D341Med (cell line): ENCODE measurements at places on chromosomes 1 and 21.

DNA sequence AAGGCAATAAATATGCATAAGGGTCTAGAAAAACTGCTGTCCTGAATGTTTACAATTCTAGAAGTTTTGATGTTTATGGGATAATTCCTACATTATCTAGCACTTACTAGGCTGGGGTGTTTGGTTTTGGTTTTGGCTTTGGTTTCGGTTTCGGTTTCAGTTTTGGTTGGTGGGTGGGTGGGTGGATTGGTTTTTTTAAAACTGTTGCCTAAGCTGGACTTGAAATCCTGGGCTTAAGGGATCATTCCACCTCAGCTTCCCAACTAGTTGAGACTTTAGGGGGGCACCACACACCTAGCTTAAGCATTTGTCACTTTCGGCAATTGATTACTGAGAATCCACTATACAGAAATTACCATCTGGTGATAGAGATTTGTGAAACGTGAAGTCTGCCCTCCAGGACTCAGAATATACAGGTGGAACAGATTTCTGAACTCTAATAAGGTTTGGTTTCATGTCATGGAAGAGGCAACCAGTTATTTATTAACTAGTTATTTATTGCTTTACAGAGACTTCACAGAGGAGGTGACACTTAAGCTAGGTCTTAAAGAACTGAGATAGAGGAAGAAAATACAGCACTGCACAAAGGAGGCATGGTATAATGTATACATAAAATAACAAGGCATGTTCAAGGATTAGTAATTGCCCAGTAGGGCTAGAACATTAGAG lies 69.6 kb downstream of the PIK3R3 start:
- DNase-seq = no peak

- DNase-seq = no peak
Measured at GRCh38 chr1:111202707-111203623, 2.5 kb upstream of the DENND2D start.

DNA sequence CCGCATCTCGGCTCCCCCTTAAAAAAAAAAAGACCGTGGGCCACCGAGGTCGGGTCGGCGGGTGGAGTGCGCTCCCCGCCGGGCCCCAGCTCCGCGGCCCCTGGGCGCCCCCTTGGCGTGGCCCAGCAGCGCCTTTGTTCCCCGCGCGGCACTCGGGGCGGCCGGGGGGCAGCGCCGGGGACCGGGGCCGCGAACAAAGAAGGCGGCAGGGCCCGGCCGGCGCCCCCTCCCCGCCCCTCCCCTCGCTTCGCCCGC lies 571 bp downstream of the MARCKSL1 start:
- peak; percentile 62 for DNase-seq

GRCh38 chr21:45254460-45254930 lies 33.2 kb downstream of the POFUT2 start:
- no peak for DNase-seq

- DNase-seq = no peak
Measured at GRCh38 chr1:158559696-158560095, 5.5 kb upstream of the OR6Y1 start.

DNA sequence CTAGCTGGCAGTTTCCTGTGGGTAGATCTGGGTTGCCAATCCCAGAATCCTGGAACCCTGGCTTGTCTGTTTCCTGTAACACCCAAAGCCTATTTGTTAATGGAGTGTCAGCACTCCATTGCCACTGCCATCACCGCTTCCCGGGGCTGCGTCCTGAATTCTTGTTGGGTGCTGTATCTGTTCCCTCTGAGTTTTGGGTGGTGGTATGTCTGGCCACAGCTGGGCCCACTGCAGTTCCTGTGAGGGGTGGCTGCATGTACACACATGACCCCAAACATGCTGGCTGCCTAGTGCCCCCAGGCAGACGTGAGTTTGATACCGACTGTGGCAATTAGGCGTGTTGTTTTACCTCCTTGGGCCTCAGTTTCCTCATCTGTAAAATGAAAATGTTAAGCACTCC lies 29.3 kb downstream of the NAV1 start:
- no peak for DNase-seq

DNA sequence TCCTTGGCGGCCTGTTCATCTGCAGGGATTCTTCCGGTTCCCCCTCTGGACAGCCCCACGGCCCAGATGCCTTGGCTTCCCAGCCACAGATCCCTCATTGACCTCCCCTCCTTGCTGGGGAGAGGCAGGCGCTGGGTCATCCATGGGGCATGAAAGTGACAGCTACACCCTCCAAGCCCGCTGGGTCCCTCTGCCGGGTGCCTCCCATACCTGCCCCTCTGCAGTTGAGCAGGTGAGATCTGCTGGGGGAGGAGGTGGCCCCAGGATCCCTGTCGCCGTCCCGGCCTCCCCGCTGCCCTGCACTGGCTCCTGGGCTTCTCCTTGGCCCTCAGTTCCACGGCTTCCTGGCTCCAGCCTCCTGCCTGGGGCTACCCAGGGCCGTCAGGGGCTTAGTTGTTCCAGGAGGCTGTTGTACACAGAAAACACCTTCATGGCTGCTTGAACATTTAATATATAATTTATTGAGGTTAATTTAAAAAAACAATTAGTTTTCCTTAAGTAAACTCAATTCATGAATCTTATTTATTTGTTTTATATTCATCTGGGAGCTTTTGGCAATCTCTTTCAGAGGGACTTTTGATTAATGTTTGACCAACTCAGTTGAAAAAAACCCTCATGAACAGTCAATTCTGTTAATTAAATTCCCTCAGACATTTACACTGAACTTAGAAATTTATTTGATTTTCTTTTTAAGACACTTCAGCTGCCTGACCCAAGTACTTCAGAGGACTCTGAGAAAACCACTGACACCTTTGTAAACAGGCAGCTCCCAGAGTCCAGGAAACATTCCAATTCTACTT lies 67.6 kb upstream of the ABCG1 start:
- no peak for DNase-seq

DNA sequence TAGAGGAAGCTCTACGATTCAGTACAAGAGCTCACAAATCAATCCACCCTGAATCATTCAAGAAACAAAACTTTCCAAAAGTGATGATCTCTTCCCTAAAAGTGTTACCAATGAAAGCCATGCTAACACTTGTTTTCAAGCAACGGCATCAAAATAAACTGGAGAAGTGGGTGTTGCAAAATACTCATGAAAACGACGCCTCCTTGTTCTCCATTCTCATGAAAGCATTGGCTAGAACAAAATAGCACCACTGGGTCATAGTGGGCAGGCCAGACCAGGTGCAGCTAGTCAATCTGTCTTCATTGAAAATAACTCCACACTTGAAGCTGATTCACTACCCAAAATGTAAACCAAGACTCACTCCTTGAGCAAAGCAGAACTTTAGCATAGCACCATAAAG lies 4.3 kb downstream of the TIAM1 start:
- no peak for DNase-seq

DNA sequence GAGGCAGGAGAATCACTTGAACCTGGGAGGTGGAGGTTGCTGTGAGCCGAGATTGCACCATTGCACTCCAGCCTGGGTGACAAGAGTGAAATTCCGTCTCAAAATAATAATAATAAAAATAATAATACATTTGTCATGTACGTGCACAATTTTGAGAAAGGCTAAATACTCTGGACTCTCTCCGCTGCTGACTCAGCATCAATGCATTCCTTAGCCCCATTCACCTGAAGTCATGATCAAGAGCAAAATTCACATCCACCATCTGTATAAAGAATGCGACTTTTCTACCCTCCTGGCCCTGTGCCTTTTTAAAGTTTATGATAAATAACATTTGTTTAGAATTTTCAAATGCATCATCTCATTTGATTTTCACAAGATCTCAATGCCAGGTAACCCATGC lies 35.5 kb upstream of the MAP1LC3C start:
- DNase-seq = no peak

GRCh38 chr1:30081379-30082102 lies 641.8 kb downstream of the MATN1 start:
- no peak for DNase-seq

GRCh38 chr1:91121366-91121765 lies 99.5 kb upstream of the ZNF644 start:
- no peak for DNase-seq

DNA sequence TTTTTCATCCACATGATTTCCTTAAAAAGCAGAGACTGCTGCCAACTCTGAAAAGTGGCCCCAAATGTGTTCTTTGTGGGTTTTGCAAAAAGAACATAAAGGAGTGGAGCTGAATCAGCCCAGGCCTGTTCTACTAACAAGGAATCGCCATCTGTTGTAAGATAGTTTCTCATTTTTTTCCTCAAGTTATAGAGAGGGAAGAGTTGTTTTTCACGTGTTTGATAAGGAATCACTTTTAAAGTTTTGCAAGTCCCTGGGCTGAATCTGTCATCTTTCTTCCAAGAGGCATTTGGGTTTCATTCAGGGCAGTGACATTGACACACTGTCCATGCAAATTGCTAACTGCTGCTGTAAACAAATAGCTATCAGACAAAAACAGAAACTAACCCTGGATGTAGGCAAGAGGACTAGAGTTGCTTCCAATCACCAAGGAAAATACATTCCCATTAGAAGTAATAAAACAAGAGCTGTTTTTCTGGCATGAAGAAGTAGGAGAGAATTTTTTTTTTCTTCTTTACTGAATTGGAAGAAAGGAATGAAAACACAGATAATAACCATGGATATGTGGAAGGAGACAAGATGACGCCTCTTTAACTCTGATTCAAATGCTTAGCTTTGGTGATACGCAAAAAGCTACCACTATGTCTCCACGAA lies 58.8 kb upstream of the TBX15 start:
- DNase-seq = no peak

DNA sequence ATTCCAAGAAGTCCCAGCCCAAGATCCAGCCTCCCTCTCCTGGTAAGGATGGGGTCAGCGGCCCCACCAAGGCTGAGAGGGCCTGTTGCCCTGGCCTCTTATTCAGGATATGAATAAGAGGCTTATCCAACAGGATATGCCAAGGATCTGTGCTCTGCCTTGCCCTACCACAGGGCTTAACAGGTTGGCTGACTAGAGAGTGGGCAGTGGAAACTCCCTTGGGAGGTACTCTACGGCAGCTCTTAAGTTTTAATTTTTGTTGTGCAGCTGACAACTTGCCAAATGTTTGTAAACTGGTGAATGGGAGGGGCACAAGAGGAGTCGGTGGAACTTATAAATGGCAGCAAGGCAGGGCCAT lies 16.5 kb upstream of the PIGV start:
- peak; percentile 75 for DNase-seq

GRCh38 chr1:227318853-227319607 lies 738 bp upstream of the CDC42BPA start:
- DNase-seq = peak; percentile 53

DNA sequence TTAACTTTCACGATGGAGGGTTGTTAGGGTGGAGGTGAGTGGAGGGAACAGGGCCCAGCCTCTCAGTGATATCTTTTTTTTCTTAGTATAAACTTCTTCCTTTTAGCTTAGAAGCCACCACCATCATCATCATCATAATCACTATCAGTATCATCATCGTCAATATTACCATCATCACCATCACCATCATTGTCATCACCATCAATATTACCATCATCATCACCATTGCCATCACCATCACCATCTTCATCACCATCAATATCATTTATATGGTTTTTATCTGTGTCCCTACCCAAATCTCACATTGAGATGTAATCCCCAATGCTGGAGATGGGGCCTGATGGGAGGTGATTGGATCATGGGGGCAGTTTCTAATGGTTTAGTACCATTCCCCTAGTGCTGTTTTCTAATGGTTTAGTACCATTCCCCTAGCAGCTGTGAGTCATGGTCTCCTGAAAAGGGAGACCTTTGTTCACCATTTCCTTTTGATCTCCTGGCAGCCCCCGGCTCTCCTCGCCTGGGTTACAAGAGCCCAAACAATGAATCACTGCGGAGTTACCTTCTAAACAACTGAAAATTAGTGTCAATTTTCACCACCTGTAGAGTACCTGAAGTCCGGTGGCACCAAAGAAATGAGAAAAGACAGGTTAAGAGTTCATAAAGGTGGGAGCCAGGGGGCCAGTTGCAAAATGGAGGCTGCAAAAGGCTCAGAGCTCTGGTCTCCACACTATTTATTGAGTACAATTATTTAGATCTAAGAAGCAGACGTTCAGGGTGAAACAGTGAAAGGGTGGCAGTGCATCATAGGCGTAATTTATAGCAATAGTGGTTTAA lies 3.1 kb upstream of the PLA2G2E start:
- no peak for DNase-seq

- DNase-seq = no peak
Measured at GRCh38 chr1:178781533-178782330, 56.7 kb downstream of the RALGPS2 start.

DNA sequence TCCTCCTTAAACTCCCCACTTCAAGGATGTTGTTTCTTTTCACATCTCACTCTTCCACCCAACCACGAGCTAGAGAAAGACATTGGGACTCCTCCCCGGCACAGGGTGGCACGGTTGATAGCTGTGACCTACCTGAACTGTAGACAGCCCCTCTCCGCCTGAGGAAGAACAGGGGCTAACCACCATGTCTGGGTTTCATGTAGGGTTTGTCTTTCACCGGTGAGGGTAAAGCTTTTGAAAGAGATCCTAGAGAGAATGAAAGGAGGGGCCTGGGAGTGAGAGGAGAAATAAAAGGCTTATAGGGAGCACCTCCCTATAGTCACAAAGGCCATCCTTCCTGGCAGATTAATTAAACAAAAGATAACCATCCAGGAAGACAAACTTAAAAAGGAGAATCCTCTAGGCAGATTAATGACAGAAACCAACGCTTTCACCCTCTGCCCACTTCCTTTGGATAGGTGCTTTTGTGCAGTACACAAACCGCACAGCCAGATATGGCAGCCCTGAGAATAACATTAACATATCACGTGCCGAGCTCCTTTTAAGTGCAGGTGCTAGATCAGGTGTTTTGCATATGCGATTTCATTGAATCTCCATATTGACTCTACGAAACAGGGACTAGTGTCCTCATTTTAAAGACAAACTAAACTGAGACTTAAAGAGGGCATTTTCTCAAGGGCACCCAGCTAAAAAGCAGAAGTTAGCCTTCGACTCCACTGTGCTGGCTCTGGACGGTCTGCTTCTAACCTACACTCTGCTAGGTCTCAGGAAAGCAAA lies 178.1 kb upstream of the RUNX1 start:
- no peak for DNase-seq
